ENCODE measurements at places on chromosomes 2 and 18.

DNA sequence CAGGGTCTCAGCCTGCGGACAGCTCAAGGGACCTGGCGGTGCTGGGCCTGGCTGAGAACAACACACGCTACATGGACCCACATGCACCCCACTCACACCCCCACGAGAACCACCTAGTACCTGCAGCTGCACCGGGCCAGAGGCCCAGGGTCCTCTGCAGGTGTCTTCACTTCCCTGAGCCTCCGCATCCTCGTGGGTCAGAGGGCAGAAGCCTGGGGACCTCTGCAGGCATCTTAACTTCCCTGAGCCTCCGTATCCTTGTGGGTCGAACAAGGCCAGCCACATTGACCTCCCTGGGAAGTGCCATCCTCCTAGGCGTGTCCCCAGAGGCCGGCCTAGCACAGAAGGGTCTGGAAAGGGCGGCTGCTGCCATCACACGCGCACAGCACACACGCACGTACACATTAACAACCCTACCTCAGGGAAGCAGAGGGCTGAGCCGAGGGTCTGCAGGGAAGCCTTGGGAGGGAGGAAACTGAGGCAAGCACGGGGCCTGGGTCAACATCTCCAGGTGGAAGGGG lies 62.5 kb upstream of the HPCAL1 start:
- no peak for DNase-seq

- DNase-seq = no peak
Observed at GRCh38 chr2:10413503-10413902, 34.6 kb downstream of the ODC1 start.

- DNase-seq = no peak
Observed at GRCh38 chr2:232897598-232898408, 27.7 kb downstream of the SNORC start.

- DNase-seq = no peak
Observed at GRCh38 chr2:101041413-101041812, 39.3 kb downstream of the RPL31 start.

- DNase-seq = no peak
Observed at GRCh38 chr18:46416706-46417638, 240.0 kb downstream of the LOXHD1 start.
